ENCODE measurements at places on chromosomes 11 and 22.

DNA sequence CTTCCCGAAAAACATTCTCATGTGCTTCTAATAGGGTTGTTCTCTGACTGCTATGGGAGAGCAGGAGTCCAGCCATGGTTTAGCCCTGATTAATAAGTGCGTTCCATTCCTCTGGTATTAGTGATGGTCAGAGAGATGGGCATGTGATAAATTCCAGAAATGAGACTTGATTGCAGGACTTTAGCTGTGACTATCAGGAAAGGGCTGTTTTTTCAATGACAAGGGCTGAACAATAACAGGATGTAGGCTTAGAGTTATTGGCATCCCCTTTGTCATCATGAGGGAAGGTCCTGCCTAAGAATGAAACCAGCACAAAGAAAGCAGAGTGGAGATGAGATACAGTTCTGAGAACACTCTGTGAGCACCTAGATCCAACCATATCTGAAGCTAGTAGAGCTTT, 494.6 kb downstream of the MIAT start:
- DNase-seq, result no peak

DNA sequence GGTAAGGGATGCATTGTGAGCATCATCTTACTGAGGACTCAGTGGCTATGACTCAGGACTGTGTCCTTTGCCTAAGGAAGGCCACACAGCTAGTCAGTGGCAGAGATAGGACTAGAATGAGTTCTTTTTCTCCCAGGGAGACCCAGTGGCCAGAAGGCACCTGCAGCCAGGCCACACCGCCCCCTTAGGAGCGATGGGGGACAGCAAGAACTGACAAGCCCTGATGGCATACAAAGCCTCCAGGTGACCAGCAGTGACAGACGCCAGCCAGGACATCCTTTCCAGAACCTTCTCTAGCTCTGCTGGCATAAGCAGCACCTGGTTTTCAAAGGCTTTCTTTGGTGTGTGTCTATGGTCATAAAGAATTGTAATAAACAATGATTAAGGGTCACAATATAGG, 240.1 kb downstream of the ST3GAL4 start:
- no peak for DNase-seq

DNA sequence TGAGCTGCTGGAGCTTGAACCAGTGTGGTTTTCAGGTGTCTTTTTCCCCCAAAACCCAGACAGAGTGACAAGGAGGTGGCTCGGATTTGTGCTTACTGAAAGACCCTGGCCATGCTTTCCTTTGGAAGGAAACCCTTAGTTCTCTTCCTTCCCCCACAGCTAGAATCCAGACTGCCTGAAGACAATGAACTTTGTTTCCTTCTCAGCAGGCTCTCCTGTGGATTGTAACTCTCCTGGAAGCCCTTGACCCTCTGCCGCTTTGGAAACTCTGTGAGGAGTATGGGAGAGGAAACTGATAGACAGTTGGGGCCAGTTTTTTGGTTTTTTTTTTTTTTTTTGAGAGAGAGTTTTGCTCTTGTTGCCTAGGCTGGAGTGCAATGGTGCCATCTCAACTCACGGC, 62.1 kb upstream of the SESN3 start:
- DNase-seq, result no peak

- no peak for DNase-seq
These were observed 80.8 kb downstream of the TNRC6B start for GRCh38 chr22:40258501-40258915.

- no peak for DNase-seq
These were observed 13.4 kb downstream of the LINC01488 start for GRCh38 chr11:69494851-69495250.

GRCh38 chr22:23126165-23127054, 15.4 kb downstream of the RSPH14 start:
- DNase-seq, result no peak

DNA sequence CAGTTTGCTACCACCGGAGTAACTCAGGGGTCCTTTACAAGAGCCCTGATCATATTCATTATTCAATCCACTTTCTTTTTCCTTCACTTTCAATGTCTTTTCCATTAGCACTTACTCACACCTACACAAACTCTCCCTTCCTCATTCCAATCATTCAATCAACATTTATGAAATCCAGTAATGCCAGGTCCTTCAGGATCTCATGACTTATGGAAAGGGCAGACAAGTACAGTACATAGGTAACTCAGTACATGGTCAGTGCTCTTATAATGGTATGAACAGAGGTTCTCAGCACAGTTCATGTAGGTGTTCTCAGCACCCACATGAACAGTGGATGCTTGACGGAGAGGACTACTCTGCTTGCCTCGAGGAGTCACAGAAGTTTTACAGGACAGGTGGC, 106.6 kb downstream of the USP35 start:
- DNase-seq, result no peak

DNA sequence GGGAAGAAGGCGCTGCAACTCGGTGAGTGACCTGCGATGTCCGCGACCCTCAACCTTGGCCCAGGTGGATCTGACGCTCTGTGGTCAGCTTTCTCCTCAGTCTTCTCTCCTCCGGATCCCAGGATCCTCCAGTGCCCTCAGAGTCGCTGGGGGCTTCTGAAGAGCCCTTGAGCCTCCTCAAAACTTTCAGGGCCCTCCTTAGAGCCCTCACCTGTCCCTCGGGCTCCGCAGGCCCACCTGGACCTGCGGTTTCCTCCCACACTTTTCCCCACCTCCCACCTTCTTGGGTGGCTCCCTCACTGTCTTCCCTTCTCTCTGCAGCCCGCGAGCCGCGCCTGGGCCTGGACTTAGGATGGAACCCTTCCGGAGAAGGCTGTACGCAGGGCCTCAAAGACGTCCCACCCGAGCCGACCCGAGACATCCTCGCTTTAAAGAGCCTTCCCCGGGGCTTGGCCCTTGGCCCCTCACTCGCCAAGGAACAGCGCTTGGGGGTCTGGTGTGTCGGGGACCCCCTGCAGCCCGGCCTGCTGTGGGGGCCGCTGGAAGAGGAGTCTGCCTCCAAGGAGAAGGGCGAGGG, 335 bp downstream of the ZNF408 start:
- no peak for DNase-seq

- DNase-seq, result no peak
These were observed 698.4 kb downstream of the TBC1D22A start for GRCh38 chr22:47460861-47461260.

GRCh38 chr11:59053387-59053786, 32.7 kb upstream of the GLYATL1B start:
- peak; percentile 78 for DNase-seq

- no peak for DNase-seq
These were observed 56.6 kb downstream of the CSNK2A3 start for GRCh38 chr11:11296434-11296833.

DNA sequence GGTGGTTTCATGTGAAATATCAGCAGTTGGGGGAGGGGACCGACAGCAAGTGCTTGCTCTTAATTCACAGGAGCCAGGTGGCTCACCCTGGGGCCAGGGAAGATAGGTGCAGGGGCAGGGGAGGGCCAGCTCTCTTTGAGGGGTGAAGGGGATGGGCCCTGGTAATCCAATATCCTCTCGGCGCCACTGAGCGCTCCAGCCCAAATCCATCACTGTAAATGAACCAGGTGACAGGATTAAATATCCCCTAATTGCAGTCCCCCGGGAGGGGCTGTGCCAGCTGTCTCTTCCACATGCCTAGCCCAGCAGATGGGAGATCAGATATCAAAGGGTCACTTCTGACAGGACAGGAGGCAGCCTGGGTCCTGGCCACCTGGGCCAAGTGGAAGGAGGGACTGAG, 531.8 kb upstream of the CADM1 start:
- DNase-seq, result no peak

GRCh38 chr11:119533462-119533861, 110.5 kb upstream of the THY1 start:
- DNase-seq, result no peak

GRCh38 chr22:43331069-43331451, 12.1 kb downstream of the SCUBE1 start:
- DNase-seq, result no peak

- no peak for DNase-seq
These were observed 33.7 kb downstream of the ZC3H12C start for GRCh38 chr11:110126936-110127335.

GRCh38 chr11:45513821-45514340, 151.5 kb downstream of the CHST1 start:
- DNase-seq, result no peak

DNA sequence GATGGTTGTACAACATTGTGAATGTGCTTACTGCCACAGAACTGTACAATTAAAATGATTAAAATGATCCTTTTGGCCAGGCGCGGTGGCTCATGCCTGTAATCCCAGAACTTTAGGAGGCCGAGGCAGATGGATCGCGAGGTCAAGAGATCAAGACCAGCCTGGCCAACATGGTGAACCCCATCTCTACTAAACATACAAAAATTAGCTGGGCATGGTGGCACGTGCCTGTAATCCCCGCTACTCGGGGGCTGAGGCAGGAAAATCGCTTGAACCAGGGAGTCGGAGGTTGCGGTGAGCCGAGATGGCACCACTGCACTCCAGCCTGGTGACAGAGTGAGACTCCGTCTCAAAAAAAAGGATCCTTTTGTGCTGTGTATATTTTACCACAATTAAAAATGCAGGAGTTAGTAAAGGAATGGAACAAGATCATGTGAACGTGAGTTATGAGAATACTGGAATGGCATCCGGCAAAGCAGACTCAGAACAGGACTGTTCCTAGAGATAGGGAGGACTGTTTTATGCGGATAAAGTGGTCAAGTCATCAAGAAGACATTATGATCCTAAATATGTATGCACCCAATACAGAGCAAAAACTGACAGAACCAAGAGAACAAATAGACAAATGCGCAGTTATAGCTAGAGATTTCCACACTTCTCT, 58.0 kb upstream of the CLDN5 start:
- no peak for DNase-seq

DNA sequence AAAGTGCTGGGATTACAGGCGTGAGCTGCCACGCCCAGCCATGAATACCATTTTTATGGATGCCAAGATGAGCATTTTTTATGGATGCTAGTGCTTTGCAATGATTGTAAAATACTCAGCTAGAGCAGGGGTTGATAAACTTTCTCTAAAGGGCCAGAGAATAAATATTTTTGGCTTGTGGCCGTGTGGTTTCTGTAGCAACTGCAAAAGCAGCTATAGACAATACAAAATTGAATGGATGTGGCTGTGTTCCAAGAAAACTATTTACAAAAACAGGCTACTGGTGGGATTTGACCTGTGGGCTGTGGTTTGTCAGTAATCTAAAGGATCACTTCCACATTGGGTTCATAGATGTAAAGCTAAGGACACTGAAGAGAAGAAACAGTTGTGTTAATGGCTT, 56.0 kb downstream of the COMMD9 start:
- no peak for DNase-seq

DNA sequence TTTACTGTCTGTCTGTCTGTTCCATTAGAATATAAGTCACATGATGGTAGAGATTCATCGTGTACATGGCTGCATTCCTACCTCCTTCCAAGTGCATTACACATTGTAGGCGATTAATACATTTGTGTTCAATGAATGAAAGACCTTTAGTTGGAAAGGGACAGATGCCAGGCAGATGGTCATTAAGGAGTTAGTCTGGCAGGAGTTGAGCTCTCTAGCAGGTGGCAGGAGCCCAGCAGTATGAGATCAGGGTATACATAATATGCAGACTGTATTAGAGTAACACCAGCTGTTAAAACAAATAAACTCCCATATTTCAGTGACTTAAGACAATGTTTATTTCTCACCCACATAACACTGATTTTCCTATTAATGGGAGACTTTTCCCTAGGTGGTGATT, 147.7 kb upstream of the LARGE1 start:
- no peak for DNase-seq

- no peak for DNase-seq
These were observed 14.3 kb downstream of the PI4KA start for GRCh38 chr22:20844055-20845037.

Measured in stimulated activated CD4-positive, alpha-beta T cell treated with anti-CD3 and anti-CD28 coated beads, Interleukin-1b, Interleukin-23, amount 100 ng/mL, for 1 hour (primary cell).